Immature natural killer cell (primary cell): ENCODE measurements at places on chromosomes 6 and 20.

DNA sequence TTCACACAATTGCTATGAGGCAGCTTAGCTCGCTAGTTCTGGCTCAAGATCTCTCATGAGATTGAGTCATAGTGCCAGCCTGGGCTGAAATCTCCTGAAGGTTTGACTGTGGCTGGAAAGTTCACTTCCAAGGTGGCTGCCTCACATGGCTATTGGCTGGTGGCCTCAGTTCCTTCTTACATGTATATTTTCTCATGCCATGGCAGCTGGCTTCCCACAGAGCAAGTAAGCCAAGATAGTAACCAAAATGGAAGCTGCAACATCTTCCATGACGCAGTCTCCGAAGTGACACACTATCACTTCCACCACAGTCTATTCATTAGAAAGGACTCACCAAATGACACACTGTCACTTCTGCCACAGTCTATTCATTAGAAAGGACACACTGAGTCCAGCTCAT, 160.4 kb upstream of the PRDM1 start:
- no peak for DNase-seq

- no peak for DNase-seq
Measured at GRCh38 chr6:52640170-52640569, 30.7 kb upstream of the TMEM14A start.

DNA sequence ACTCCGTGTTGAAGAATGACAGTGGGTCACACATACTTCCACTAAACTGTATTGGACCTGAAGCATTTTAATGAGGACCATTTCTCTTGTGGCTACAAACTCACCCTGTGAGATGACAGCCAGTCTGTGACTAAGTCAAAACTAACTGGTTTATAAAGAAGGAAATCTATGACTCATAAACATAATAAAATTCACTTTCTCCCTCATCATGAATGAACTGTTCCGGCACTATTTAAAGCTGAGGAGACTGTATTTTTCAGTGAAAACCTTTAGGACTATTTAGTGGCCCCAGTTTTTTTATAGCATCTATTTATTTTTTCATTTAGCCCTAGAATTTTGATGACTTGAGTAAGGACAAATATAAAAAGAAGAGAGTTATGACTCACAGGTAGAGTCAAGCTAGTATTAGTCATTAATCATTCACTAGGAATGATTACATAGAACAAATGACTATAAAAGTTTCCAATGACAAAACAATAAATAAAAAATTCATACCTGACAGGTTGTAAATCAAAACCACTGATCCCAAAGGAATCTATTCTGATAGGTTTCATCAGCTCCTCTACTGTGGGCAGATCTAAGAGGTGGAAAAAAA, 34.2 kb downstream of the CEP162 start:
- DNase-seq, result no peak

GRCh38 chr20:17651760-17652388, 30.2 kb downstream of the RRBP1 start:
- no peak for DNase-seq

GRCh38 chr6:31083742-31084354, 28.5 kb downstream of the C6orf15 start:
- DNase-seq, result no peak
